ENCODE measurements at places on chromosomes 2 and 18.

DNA sequence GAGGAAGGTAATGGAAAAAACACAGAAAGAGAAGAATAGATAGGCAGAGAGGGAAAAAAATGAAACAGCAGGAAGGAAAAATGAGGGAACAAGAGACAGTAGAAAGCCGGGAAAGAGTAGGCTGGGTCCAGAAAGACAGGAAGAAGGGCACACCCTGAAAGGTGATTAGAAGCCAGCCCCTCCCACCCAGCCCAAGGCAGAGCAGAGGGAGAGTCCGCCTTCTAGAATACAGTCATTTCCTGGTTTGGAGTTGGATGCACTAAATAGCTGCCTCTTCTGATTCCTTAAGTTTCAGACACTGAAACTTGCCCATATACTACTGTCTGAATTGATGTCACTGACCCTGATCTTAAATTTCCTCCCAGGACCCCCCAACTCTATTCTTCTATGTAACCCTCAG, 17.9 kb upstream of the DSG3 start:
- no peak for DNase-seq

GRCh38 chr2:132416723-132417395, at the start of gene GPR39:
TSS of gene GPR39 (plus strand) at chr2:132416805.
- no peak for DNase-seq

GRCh38 chr2:133439565-133439920, 128.7 kb downstream of the NCKAP5 start:
- DNase-seq: no peak

DNA sequence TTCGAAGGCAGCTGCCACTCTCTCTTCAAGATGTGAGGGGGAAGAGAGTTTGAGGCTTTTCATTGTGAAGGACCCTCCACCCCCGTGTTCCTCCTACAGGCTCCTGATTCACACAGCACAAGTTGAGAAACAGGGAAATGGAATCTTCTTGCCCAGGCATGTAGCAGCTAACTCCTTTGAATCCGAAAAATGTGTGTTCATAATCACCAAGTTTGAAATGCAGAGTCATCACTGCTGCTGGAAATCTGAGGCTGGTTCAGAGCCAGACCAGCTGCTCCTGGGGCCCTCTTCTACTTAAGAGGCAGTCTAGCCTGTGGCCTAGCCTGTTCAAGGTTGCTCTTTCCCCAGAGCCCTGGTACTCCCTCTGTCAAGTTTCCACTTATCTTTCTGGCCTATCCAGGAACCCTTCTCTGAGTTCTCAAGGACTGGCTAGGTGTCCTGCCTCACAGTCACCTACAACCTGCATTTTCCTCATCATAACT, 166.4 kb downstream of the TMEM247 start:
- peak; percentile 92 for DNase-seq

DNA sequence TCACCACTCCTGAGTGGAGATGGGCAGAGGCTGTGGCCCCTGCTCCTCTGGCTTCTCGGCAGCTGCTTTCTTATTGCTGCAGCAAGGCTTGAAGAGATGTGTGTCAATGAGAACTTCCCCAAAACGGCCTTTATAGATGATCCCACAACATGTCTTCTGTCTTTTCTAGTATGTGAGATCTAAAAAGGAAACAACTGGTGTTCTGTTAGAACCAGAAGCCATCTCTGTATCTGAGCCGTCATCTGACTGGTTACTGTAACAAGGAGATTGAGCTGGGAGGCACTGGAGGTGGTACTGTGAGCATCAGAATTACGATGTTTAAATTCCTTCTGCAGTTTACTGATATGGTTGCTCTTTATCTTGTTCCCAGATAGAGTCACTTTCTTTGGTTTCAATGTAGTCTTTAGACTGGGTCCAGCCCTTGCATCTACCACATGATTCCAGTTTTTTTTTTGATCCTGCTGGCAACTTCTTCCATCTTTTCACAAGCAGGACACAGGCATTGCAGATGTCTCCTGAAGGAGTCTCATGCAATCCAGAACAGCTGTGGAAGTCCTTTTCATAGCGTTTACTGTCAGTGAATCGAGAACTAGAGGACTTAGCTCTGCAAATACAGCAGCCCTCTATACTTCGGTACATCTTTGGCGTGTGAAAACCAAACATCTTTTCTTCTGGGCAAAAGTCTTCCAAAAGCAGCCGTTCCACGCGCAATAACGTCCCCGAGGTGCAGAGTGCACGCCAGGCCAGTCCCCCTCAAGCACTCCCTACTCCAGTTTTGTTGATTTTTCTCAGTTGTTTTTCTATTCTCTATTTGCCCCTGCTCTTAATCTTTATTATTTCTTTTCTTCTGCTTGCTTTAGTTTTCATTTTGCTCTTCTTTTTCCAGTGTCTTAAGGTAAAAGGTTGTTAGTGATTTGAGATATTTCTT, 29.7 kb downstream of the TAF4B start:
- DNase-seq: peak; percentile 35

DNA sequence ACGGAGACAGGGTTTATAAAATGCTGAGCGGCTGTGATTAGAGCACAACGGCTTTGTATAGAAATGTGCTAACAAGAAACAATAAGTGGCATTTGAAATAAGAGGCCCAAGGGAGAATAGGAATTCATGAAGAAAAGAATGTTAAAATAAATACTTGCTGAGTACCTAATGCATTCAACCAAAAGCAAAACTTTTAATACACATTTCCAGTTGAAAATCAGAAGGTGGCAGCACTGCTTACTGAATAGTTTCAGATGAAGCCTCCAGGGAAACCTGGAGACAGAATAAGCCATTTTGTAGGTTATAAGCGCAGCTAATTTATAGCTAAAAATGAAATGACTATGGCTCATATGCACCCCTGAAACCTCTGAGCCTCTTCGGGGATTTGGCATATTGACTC, 286.6 kb downstream of the DPP10 start:
- no peak for DNase-seq

GRCh38 chr18:57550510-57550909, 36.0 kb downstream of the FECH start:
- DNase-seq: no peak

DNA sequence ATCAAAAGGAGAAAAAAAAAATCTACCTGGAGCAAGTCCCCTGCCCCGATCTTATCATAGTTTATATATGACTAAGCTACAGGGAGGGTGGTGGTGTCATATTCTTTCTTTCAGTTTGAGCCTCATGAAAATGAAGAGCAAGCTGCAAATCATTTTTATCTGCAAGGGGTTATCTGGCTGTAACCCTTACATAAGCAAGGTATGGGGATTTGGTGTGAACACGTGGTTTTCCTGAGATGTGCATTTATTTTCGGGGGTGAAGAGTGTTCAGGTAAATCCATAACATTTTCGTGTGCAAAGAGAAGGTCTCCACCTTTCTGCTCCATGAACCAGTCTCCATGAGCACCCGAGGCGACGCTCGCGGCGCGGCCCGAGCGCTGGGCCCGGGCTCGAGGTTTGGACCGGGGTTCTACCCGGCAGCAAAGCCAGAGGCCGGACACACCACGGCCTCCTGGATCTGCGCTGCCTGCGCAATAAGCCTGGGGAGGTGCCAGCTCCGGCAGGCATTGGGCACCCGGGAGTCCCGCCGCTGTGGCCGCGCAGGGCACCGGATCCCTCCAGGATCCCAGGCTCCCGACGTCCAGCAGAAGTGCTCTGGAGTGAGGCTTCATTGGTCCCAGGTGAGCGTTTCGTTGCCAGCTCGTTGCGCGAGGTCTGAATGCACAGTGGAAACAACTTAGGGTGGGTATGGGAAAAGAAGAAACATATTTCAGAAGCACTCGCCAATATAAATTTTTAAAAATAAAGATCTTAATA, 36.1 kb upstream of the GPD2 start:
- DNase-seq: peak; percentile 48

DNA sequence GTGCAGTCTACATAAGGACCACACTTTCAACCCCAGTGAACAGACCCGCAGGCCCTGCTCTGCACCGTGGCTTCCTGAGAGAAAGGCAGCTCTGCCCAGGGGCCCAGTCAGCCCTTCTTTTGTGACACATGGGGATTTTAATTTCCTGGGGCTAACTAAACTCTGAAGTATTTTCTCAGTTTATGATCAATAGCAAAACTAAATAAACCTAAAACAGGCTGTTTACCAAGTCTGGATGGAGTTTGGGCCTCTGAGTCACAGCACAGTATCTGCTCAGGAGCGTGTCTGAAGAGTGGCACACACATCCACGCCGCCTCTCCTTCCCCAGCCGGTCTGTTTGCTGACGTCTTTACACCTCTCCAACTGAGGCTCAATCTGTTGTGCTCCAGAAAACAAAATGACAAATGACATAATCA, 72.3 kb downstream of the LDLRAD4 start:
- DNase-seq: no peak

- no peak for DNase-seq
These were observed 6.3 kb downstream of the KIAA2012 start for GRCh38 chr2:202079310-202079709.

- no peak for DNase-seq
These were observed 294.6 kb upstream of the SLC14A2 start for GRCh38 chr18:45320724-45321123.

GRCh38 chr2:120572226-120572625, 163.4 kb upstream of the GLI2 start:
- DNase-seq: no peak

DNA sequence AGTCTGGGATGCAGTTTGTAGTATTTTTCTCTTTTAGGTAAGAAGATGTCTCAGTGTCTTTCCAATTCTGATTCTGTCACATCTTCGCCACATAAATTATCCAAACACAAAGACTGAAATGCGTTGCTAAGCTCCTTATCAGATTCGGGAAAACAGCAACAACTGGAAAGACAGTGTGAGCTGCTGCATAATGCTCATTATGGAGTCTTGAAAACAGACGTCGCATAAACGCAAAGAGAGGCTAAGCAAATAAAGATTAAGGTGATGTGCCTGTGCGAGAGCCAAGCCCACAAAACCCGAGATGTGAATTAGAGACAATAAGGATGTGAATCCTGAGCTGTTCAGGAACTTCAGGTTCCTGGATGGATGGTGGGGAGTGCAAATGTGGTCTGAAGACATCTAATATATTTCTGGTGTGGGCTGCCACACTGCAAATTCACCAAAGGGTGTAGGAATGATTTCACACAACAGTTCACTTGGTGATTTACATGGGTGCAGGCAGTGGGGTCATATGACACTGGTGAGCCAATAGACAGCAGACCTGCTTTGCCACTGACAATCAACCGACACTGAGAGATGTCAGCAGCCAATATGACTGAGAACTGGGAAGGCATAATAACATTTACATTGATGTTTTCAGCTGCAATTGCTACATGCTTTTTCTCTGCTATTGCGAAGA, 195.8 kb downstream of the MTX2 start:
- no peak for DNase-seq

DNA sequence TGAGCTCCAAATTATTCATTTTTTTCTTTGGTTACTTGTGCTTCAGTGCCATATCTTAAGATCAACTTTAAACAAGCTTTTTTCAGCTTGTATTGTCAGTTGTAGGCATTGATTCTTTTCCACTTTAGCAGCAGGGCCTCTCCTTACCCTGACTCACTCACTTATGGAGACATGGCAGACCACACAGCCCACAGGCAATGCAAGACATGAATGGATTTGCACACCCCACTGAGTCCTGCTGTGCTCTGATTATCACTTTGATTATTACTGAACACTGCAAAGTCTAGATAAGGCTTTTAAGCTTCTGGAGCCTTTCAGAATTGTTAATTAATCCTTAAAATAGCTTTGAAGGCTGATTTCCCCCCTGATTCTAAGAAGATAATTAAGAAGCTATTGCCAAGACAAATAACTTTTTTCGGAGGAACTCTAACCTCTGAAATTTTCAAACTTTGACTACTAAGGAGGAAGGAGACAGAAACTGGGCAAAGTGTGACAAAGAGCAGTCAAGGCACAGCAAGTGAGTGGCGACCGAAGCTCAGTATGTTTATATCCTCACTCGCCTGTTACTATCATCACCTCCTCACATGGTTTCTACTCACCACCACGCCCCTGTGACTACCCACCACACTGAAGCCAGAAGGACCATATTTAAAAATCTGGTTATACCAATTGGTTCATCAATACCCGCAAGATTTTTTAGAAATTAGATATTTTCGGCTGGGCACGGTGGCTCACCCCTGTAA, 43.3 kb downstream of the CACNB4 start:
- peak; percentile 19 for DNase-seq

DNA sequence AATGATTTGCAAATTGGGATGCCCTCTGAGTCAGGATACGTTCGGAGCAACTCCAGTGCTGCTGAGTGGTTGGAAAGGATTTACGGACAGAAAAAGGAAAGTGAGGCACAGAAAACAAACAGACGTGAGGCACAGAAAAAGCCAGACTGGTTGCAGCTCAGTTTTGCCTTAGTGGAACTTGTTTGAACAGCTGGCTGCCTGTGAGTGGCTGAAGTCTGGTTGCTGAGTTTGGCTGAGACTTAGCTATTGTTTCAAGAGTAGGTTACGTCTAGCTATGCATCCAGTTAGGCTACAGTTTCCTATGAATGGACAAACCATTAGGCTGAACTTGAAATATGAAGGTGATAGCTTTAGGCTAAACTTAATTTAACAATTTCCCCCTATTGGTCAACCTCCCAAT, 256.6 kb downstream of the VAPA start:
- DNase-seq: no peak
